ENCODE measurements at places on chromosomes 11 and 22. TPM values are rescaled to one million over a fixed set of nuclear protein-coding genes. Genes with fewer than 3 reads are reported as not detected.

GRCh38 chr11:64161037-64161436, 4.9 kb downstream of the MACROD1 start:
- DNase-seq, result no peak

DNA sequence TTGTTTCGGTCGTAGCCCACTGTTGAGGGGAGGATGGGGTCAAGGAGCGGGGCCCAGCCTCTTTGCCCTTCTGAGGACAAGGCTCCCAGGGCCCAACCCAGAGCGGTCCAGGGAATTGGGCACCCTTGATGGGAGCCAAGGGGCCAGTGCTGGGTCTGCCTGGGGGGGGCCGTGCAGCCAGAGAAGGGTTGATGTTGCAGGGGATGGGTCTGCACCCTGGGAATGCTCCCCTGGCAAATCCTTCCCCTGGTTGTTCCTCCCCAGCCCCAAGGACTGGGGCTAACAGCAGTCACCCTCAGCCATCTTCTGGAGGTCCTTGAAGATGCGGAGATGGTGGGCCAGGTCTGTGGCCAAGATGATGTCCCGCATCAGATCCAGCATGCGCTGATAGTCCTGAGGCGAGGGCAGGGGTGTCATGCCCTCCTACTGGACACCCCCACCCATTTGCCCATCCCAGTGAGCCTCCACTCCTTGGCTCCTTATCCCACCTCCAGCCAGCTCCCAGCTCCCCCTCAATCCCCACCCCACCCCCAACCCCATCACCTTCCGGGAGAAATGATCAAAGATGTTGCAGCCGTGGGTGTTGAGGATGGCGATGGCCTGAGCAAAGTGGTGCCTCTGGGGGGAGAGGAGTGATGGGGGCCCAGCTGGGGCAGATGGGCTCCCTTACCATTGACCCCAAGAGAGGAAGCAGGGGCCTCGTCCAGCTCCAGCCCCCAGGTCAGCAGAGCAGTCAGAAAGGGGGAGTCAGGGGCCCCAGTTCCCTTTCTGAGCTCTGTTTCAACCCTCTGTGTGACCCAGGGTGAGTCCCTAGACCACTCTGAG, 95.0 kb downstream of the PDE2A start:
- DNase-seq, result no peak

DNA sequence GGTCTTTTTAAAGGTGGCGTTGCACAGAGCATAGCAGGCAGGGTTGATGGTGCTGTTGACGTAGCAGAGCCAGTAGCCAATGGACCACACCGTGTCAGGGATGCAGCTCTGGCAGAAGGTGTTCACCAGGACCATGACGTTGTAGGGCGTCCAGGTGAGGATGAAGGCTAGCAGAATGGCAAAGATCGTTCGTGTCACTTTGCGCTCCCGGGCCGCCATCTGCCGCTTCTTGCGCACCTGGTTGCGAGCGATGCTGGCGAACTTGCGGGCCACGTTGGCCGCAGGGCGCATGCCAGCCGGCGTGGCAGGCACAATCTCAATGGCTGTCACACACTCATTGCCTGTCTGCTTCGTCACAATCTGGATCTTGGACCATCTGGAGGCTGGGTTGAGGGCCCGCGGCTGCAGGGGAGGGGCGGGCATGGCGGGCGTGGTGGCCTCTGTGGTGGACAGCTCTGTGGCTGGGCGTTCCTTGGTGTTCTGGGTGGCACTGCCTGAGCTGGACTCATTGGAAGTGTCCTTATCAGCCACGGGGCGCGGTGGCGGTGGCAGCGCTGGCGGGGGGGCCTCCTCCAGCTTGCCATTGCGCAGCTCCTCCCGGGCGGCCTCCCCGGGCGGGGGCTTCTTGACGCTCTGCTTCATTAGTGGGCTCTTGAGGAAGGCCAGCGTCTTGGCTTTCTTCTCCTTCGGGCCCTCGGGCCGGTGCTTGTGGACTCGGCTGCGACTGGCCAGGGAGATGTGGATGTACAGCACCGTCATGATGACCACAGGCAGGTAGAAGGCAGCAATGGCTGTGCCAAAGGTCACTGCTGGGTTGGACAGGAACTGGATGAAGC, 3.9 kb downstream of the MDK start:
- no peak for DNase-seq

GRCh38 chr11:6757373-6757967, 14.3 kb downstream of the OR2AG2 start:
- DNase-seq, result peak; percentile 59

Gene LRRN4CL
- total RNA-seq, result 0.36 TPM

DNA sequence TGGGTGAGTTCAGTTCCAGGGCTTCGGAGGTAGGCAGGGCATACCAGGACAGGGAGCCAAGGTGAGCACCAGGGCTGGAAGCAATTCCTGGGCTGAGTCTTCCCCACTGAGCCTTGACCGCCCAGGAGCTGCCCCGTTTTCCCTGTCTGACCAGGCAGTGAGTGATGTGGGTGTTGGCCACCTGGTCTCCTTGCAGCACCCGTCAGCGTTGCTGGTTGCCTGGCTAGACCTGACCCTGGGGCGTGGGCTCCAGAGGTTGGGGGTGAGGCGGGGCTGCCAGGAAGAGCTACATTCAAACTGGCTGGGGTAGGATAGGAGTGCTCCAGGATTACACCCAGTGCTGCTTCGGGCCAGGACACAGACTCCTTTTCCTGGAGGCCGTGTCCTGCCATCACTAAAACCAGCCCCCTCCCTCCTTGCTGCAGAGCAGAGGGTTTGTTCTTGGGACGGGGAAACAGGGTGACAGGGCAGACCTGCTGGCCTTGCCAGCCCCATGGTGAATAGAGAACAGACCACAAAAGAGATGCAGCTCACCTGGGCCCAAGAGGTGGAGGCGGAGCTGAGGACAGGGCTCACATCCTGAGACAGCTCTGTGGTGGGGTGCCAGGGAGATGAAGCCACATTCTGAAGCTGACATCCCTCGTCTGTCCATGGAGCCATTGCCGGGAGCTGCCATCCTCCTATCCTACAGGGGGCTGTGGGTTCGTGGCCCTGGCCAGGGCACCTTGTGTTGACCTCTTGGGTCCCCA, 14.2 kb downstream of the INCENP start:
- no peak for DNase-seq

Gene PLAAT5
- not detected for total RNA-seq

DNA sequence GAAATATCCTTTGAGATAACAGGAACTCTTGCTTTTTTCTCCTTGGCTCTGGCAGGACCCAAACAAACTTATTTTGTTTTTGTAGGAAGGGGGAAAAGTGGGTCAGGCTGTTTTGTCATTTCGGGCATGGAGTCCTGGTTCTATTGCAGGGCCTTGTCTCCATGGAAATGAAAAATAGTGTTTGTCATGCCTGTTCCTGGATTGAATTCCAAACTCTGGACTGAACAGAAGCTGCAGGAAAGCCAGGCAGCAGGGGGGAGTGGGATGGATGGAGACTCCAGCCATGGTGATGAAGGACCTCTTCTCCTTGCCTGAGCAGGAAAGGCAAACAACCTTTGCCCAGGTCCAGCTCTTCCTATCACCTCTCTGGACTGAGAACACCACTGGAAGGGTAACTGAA, 87.0 kb downstream of the SCN3B start:
- DNase-seq, result no peak

GRCh38 chr11:45181889-45182550, 35.6 kb downstream of the PRDM11 start:
- no peak for DNase-seq

DNA sequence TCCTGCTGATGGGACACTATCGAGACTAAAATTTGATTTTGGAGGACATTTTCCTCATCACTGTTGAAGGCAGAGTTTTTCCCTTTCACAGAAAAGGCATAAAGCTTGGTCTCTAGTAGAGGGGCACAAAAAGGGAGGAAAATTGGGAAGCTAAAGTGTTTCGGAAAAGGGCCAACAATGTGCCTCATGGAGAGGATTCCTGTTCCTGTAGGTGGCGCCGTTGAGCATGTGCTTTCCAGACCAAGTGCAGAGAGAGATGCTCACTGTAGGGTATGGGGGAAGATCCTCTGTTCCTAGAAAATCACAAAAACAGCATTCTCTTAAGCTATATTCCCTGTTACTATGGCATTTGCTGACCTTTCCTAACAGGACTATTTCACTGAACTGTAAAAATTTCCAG, 18.4 kb upstream of the OR4C5 start:
- no peak for DNase-seq

Gene SCGB2A2
- not detected for total RNA-seq

DNA sequence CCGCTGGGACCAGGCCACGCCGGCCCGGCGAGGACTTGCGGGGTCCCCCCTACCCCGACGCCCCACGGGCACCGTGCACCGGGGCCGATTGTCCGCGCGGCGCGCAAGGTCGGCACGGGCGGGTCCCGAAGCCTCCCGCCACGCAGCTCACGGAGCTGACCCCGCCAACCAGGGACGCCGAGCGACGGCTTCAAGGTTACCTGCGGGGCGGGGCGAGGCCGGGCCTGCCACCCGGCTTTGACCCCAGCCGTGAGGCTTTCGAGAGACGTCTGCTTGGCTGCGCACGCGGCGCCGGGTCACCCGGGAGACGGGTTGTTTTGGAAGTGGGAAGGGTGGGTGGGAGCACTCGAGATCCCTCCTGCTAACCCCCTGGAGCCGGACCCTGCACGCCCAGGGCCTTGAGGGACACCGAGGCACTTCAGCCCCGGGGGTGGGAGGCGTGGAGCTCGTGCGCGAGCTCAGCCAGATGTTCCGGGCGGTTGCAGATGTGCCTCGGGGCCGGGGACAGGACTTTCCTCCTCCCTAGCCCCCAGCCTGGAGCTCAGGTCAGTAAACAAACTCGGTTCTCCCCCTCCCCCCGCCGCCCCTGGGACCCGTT, 3.2 kb upstream of the WNT11 start:
- no peak for DNase-seq

Gene SSTR3
- total RNA-seq, result under 0.01 TPM

GRCh38 chr11:43919852-43920597, 22.4 kb upstream of the C11orf96 start:
- peak; percentile 87 for DNase-seq

- DNase-seq, result no peak
Observed at GRCh38 chr22:33524511-33525260, 395.6 kb downstream of the LARGE1 start.

DNA sequence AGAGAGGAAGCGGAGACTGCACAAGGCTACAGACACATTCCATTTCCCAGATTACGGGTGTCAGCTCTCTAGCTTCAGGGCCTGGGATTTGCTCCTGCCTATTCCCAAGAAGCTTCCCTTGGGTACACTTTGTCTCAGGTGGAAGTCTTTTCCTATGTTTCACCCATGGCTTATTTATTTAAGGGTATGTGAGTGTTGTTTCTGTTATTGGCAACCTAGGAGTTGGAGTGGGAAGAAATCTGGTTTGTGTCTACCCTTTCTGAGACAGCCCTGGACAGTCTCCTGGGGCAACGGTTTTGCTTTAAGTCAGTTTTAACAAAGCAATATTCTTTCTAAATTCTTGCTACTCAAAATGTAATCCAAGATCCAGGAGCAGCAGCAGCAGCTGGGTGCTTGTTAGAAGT, 127.0 kb downstream of the MICAL2 start:
- DNase-seq, result no peak

DNA sequence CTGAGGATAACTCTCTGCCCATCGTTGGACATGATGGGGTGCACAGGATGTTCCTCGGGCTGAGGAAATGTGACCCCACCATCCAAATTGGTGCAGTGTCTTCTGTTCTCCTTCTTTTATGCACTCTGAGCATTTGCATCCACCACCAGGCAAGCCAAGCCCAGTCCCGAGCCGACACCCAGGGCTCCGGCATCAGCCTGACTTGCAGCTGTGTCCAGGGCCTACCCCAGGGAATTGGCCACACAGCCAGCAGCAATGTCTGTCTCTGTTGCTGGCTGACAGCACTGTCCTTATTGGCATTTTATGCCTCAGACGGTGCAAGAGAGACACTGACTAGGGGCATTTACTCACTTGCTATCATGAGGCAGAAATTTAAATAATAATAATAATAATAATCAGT, 25.4 kb upstream of the CPT1A start:
- no peak for DNase-seq

- peak; percentile 81 for DNase-seq
Observed at GRCh38 chr11:61695917-61696316, 15.7 kb downstream of the DAGLA start.

Gene LDLRAD3
- 2.7 TPM for total RNA-seq

DNA sequence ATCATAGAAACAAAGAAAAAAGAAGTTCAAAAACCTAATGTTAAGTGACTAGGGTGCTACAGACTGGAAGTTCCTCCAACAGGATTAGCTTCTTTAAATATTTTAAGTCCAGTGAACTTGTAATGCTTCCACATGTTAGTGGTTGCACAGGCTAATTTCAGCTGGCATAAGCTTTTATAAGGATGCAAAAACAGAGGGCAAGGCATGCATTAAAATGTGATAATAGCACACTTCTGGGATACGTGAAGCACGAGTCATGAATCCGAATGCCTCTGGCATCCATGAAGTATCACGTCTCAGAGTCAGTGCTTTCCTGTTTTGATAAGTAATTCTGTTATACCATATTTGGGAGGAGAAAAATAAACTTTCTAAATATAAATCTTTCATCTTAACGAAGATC, 106.8 kb downstream of the DCDC1 start:
- DNase-seq, result peak; percentile 5

DNA sequence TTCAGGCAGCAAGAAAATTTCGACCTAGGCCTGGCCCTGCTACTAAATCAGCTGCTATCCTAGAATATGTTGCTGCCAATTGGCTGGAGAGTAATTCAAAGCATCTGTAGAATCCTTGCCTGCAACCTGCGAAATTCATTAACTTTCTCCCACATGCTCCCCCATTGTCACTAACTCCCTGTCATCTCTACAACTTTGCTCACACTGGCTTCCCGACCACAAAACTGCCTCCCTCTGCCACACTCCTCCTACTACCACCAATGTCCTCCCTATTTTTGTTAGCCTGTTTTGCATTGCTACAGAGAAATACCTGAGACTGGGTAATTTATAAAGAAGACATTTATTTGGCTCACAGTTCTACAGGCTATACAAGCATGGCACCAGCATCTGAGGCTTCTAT, 570.6 kb downstream of the INSC start:
- no peak for DNase-seq

GRCh38 chr11:57379732-57380131, 1.2 kb downstream of the PRG3 start:
- peak; percentile 24 for DNase-seq

DNA sequence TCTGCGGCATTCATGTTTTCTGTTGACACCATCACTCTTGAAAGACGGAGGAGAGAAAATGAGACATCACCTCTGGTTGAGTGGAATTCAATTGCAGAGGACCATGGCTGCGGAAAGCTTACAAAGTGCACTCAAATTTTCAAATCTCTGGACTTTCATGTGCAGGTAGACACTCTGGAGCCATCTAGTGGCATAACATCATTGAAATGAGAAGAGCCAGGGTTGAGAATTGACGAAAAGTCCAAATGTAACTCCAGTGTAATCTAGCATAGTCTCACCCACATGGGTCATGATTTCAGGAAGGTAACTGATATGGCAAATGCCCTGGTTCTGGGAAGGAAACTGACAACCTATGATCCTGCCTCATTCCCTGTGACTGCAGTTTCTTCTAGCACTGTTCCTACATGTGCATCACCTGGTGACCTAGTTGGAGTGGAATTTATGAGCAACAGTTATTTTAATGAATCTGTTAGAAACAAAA, 687.8 kb downstream of the KCNA4 start:
- DNase-seq, result peak; percentile 95
